ENCODE measurements at places on chromosomes 16 and 17. TPM values are rescaled to one million over a fixed set of nuclear protein-coding genes. Genes with fewer than 3 reads are reported as not detected.

GRCh38 chr17:41865596-41865893 lies 322 bp upstream of the KLHL11 start:
- DNase-seq = no peak
- H3K4me1 ChIP-seq = peaks cover 30% of the 10 kb centered on the region
- peak overlapping the region; percentile 89 for H3K27ac ChIP-seq
- no peak overlapping the region for H3K4me3 ChIP-seq
- no peaks in the 10 kb centered on the region for H3K36me3 ChIP-seq

TBC1D3 gene
- not detected for total RNA-seq

- H3K4me1 ChIP-seq = no peaks in the 10 kb centered on the region
- H3K4me3 ChIP-seq = no peak overlapping the region
- peaks cover 24% of the 10 kb centered on the region for H3K36me3 ChIP-seq
- H3K27me3 ChIP-seq = no peaks in the 10 kb centered on the region
- no peak overlapping the region for H3K27ac ChIP-seq
Measured at GRCh38 chr17:12127177-12127576, 106.5 kb downstream of the MAP2K4 start.

DNA sequence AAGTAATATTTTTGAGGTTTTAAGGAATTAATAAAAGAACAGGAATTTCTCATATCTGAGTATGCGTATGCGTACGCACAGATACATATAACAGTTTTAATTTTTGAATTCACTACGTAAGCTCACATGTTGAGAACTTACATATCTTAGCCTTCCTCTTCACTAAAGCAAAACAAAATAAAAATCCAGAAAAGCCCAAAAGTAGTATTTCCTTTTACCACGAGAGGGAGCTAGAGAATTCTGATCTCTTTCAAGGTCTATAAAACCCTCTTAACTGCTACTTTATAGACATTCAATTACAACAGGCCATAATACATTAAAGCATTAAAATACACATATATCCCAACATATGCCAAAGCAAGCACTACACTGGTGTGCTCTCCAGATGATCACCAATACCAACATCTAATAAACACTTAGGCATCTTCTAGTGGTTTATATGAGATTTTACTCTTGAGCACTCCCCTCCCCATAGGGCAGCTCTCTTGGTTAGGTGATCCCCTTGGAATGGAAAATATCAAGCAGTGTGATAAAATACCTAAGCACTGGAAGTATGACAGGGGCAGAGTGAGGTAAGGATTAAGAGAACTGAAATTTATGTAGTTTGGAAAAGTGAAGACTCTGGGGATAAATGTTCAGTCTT lies 94.0 kb downstream of the SKAP1 start:
- no peaks in the 10 kb centered on the region for H3K36me3 ChIP-seq
- H3K27me3 ChIP-seq = peaks cover 8% of the 10 kb centered on the region
- DNase-seq = no peak
- no peak overlapping the region for H3K4me3 ChIP-seq
- no peak overlapping the region for H3K27ac ChIP-seq

DNA sequence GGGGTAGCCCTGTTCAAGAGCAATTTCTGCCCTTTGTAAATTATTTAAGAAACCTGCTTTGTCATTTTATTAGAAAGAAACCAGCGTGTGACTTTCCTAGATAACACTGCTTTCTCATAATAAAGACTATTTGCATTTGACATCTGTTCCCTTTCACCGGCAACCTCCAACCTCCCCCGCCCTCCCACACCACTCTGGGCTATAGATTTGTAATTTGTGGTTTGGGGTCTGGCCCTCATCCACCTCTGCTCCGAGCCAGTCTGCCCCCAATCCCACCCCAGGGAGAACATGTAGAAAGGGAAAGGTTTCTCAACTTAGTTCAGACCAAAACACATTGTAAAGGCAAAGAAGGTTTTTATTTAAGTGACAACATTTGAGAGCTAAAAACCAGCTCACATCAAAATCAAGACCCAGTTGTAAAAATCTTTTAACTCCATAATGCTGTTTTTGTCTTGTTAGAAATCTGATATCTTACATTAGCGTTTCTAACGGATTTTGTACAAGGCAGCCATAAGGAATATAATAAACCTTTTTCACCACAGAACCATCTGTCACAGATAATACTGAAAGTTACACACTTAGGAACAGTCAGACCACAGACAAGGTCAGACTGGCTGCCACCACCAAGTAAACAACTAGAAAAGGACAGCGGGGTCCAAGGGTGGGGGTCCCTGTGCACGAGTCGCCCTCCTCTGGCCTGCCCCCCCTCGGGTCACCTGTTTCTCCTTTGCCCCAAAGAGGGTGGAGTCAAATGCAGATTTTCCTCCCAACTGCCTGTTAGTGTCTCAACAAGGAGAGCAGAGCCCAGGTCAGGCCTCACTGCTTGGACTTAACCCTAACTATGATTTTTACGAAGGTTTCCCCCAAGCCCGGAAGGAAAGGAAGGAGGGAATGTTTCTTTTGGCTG lies 6.9 kb downstream of the PIMREG start:
- H3K4me3 ChIP-seq = no peak overlapping the region
- no peak overlapping the region for H3K27ac ChIP-seq
- no peaks in the 10 kb centered on the region for H3K27me3 ChIP-seq
- no peaks in the 10 kb centered on the region for H3K36me3 ChIP-seq
- DNase-seq = no peak

- no peak overlapping the region for H3K4me3 ChIP-seq
- H3K36me3 ChIP-seq = no peaks in the 10 kb centered on the region
- H3K27ac ChIP-seq = no peak overlapping the region
- no peak for DNase-seq
Measured at GRCh38 chr17:28929787-28930186, 21.5 kb downstream of the PHF12 start.

- no peaks in the 10 kb centered on the region for H3K36me3 ChIP-seq
- no peak overlapping the region for H3K27ac ChIP-seq
- H3K4me3 ChIP-seq = no peak overlapping the region
- no peak for DNase-seq
- H3K4me1 ChIP-seq = no peaks in the 10 kb centered on the region
- no peaks in the 10 kb centered on the region for H3K27me3 ChIP-seq
Measured at GRCh38 chr16:56279132-56279531, 87.8 kb downstream of the GNAO1 start.

PIMREG gene
- 5.4 TPM for total RNA-seq

DNA sequence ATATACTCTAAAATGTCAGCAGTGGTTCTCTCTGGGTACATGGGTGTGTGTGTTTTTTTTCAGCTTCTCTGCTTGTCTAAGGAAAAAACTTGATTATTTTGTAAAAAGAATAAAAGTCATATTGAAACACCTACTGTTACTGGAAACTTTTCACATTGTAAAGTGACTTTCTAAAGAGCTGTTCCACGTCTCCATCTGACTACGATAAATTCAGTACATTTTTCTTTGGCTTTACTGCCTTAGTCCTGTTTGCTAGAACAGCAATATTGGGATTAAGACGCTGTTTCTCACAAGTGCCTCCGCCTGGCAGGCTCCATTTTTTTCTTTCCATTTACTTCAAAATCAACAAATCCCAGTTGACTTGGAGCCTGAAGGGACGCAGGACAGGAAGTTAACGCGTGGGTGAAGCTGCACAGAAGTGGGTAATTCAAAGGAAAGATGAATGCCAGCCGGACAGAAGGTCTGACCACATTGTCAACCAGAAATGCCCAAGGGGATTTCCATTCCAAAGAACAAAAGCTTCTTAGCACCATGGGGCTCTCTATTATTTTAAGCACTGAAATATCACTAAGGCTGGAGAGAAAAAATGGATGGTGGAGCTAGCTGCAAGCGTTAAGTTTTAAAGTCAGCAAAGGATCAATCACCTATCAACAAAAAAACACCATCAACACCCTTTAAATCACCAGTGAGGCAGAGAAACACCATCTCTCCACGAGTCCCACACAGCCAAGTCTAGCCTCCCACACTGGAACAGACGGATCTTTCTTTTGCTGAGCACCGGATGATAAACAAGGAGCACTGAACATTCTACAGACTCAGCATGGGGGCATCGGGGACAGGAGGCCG lies 8.4 kb downstream of the GLOD4 start:
- no peaks in the 10 kb centered on the region for H3K4me1 ChIP-seq
- no peaks in the 10 kb centered on the region for H3K27me3 ChIP-seq
- no peak for DNase-seq
- no peak overlapping the region for H3K27ac ChIP-seq
- no peaks in the 10 kb centered on the region for H3K36me3 ChIP-seq

PRKCB gene
- 2.0 TPM for total RNA-seq

DCXR gene
- total RNA-seq = 93.6 TPM

GRCh38 chr17:705863-706262 lies 8.8 kb downstream of the VPS53 start:
- H3K27me3 ChIP-seq = no peaks in the 10 kb centered on the region
- H3K4me3 ChIP-seq = no peak overlapping the region
- H3K36me3 ChIP-seq = no peaks in the 10 kb centered on the region
- no peak overlapping the region for H3K27ac ChIP-seq
- peaks cover 6% of the 10 kb centered on the region for H3K4me1 ChIP-seq
- peak; percentile 53 for DNase-seq

DNA sequence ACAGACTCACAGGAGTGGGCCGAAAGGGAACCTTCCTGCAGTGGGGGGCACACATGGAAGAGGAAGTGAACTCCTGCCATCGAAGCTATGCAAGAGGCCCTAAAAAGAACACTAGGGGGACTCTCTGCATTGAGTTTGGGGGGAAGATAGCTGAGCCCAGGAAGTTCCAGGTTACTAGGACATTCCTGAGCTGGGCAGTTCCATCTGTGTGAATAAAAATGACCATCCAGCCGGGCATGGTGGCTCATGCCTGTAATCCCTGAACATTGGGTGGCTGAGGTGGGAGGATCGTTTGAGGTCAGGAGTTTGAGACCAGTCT lies 211.8 kb downstream of the ZNF423 start:
- H3K4me3 ChIP-seq = no peak overlapping the region
- no peak for DNase-seq

GRCh38 chr17:49572226-49572625 lies 3.4 kb upstream of the NXPH3 start:
- no peak overlapping the region for H3K27ac ChIP-seq
- H3K36me3 ChIP-seq = no peaks in the 10 kb centered on the region
- peaks cover 6% of the 10 kb centered on the region for H3K27me3 ChIP-seq
- DNase-seq = no peak
- no peak overlapping the region for H3K4me3 ChIP-seq

TCAP gene
- 1.8 TPM for total RNA-seq

- H3K36me3 ChIP-seq = no peaks in the 10 kb centered on the region
- H3K4me3 ChIP-seq = no peak overlapping the region
- H3K4me1 ChIP-seq = no peaks in the 10 kb centered on the region
- peaks cover 5% of the 10 kb centered on the region for H3K27me3 ChIP-seq
- no peak overlapping the region for H3K27ac ChIP-seq
Measured at GRCh38 chr16:29665294-29666077, 2.4 kb downstream of the SPN start.

GRCh38 chr17:50835301-50836234 lies at the start of gene WFIKKN2:
Gene WFIKKN2, plus strand, starts transcription at chr17:50835586. Its CDS starts 352 bp downstream, at chr17:50835938.
- H3K27me3 ChIP-seq = no peaks in the 10 kb centered on the region
- H3K4me1 ChIP-seq = no peaks in the 10 kb centered on the region
- H3K36me3 ChIP-seq = no peaks in the 10 kb centered on the region
- H3K27ac ChIP-seq = no peak within 1 kb of the TSS
- no peak for DNase-seq

RNU2-1 gene
- total RNA-seq = 1,199 TPM

DNA sequence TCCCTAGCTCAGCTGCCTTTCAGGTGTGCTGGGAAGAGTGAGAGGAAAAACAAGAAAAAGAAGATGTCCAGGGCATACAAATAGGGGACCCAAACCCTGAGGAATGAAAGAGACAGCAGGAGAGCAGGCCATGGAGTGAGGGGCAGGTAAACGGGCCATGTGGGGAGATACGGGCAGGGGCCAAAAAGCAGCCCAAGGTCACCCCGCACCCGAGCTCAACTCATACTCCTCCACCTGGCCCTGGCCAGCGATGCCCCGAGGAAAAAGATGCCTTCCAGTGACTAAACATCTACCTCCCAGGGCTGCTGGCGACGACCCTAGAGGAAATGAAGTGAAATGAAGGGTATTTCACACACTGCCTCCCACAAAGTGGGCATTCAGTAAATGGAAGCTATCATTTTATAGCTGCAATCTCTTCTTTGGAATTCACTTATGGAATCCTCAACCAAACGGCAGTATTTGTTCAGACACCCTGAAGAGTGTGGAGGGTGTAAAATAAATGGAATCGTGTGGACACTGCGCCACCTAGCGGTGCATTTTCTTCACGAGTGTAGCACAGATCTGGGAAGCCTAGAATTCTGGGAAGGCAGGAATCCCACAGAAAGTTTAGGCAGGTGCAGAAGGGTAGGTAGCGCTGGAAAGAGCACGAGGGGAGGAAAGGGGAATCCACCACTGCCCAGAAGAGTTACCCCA lies 14.9 kb downstream of the ELAC2 start:
- H3K4me1 ChIP-seq = no peaks in the 10 kb centered on the region
- H3K27me3 ChIP-seq = no peaks in the 10 kb centered on the region
- peaks cover 98% of the 10 kb centered on the region for H3K36me3 ChIP-seq
- DNase-seq = peak; percentile 94
- H3K4me3 ChIP-seq = no peak overlapping the region

DNA sequence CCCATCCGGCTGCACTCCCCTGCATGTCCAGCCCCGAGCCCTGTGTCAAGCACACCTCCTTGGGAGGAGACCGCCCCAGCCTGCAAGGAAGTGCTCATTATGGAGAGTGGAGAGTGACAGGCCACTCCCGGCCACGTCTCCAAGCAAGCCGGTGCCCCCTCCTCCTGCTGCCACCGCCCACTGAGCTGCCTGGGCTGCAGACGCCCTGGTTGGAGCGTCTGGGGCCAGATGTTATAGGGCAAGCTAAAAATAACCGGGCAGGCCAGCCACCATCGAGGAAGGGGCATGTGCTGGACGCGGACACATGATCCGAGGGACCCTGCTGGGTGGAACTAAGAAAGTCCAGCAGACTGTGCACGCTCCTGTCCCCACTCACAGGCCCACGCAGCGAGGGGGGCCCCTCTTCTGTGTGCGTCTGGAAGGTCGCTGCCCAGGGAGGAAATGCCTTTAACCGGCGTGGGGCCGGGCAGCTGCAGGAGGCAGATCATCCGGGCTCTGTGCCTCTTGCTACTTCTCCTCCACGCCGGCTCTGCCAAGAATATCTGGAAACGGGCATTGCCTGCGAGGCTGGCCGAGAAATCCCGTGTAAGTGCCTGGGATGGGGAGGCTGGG lies at the start of gene WFDC1:
Gene WFDC1 (plus strand): TSS at position 348 of the 612 bp plus-strand sequence. CDS start 94 bp downstream, at position 442.
- H3K27ac ChIP-seq = no peak within 1 kb of the TSS
- no peaks in the 10 kb centered on the region for H3K36me3 ChIP-seq
- no peak within 1 kb of the TSS for H3K4me3 ChIP-seq
- H3K27me3 ChIP-seq = no peaks in the 10 kb centered on the region
- no peaks in the 10 kb centered on the region for H3K4me1 ChIP-seq

Measured in adrenal gland (tissue), 19 donors.